ENCODE measurements at places on chromosomes 4 and X. TPM values are rescaled to one million over a fixed set of nuclear protein-coding genes. Genes with fewer than 3 reads are reported as not detected.

F11 gene
- 24.7 TPM for total RNA-seq

GRCh38 chrX:8279323-8279722 is 108.3 kb upstream of the VCX2 start:
- no peaks in the 10 kb centered on the region for H3K36me3 ChIP-seq
- H3K4me3 ChIP-seq = no peak overlapping the region
- no peaks in the 10 kb centered on the region for H3K4me1 ChIP-seq
- H3K27ac ChIP-seq = no peak overlapping the region
- no peaks in the 10 kb centered on the region for H3K27me3 ChIP-seq

DNA sequence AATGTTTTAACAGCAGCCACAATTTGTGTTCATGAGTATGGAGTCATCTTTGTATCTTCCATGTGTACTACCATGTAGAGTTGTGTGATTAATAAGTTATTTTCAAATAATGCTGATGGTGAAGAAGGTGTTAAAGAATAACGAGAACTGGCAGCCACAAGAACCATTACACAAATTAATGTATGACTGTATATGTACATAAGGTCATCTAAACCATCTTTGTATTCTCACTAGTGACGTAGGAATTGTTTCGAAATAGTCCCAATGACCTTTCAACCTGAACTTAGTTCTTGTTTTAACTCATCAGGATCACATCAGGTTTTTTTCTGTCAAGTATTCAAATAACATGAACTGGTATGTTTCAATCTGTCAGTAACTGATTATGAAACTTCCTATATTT is 48.3 kb upstream of the NOCT start:
- DNase-seq = no peak
- H3K36me3 ChIP-seq = no peaks in the 10 kb centered on the region
- H3K27ac ChIP-seq = no peak overlapping the region
- H3K27me3 ChIP-seq = no peaks in the 10 kb centered on the region
- H3K4me3 ChIP-seq = no peak overlapping the region
- no peaks in the 10 kb centered on the region for H3K4me1 ChIP-seq

DNA sequence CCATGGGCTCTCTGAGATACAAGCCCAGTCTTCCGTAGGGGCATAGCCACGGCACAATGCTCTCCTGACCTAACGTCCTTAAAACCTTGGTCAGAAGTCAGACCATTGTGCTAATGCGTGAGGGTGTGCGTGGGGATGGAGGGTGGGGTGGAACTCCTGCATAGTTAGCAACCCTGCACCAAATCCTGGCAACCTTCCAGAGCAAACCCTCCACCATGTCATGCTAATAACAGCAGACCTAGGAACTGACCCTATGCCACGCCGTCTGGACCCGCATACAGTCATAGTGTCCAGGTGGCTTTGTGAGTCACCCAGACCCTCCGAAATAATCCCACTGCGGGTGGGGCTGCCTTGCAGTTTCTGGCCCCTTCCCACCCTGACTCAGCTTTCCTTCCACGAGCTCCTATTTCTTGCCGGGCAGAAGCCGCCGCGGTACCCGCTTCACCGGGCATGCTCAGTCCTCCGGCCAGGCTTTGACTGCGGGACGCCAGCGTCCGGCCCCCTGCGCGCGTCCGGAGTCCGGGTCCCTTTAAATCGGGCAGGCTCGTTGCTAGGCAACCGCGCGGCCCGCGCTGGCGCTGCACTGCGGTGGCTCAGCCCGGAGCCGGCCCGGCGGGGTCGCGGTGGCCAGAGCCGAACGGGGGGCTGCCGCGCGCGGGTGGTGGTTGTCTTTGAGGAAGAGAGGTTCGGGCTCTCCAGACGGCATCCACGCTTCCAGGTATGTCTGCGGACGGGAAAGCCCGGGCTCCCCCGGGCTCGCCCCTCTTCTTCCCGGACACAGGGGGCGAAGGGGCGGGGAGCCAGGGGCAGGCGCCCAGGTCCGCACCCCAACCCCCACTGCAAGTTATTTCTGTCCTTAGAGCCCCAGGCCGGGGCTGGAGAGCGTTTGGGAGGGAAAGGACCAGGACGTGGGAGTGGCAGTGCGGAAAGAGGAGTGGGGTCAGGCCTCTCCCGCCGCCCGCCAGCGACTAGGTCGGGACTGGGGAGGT is at the start of gene CCDC160:
Gene CCDC160, plus strand, starts transcription at position 557 of the 989 bp plus-strand sequence. CDS start 7,619 bp downstream, outside the sequence.
- no peak within 1 kb of the TSS for H3K27ac ChIP-seq
- no peaks in the 10 kb centered on the region for H3K36me3 ChIP-seq
- DNase-seq = peak; percentile 73
- H3K27me3 ChIP-seq = no peaks in the 10 kb centered on the region
- H3K4me3 ChIP-seq = peak within 1 kb of the TSS; percentile 43

- H3K27me3 ChIP-seq = no peaks in the 10 kb centered on the region
- H3K4me3 ChIP-seq = no peak overlapping the region
- H3K36me3 ChIP-seq = no peaks in the 10 kb centered on the region
- no peak for DNase-seq
Observed at GRCh38 chrX:107851215-107851614, 25.5 kb downstream of the MID2 start.
